ENCODE measurements at places on chromosomes 5 and 9. TPM values are rescaled to one million over a fixed set of nuclear protein-coding genes. Genes with fewer than 3 reads are reported as not detected.

Gene AMBP
- total RNA-seq: not detected

DNA sequence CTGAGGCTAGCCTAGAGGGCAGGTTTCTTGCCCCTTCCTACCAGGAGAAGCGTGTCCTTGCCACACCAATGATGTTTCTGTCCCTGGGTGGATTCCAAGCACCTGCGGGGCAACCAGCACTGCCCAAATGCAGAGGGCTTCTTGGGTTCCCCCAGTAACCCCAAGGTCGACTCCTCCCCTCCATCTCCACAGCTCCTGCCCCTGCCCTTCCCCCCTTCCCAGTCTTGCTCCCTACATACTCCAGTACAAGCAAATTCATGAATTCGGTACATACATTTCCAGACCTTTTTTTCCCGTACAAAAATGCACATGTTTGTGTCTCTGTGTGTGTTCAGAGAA, 12.8 kb upstream of the JADE2 start:
- H3K36me3 ChIP-seq: no peaks in the 10 kb centered on the region
- no peaks in the 10 kb centered on the region for H3K27me3 ChIP-seq
- H3K27ac ChIP-seq: peak overlapping the region; percentile 55
- H3K4me3 ChIP-seq: no peak overlapping the region
- H3K4me1 ChIP-seq: no peaks in the 10 kb centered on the region

- no peaks in the 10 kb centered on the region for H3K27me3 ChIP-seq
- DNase-seq: no peak
- H3K4me1 ChIP-seq: no peaks in the 10 kb centered on the region
- no peak overlapping the region for H3K27ac ChIP-seq
These were observed 53.1 kb downstream of the MRPL36 start for GRCh38 chr5:1746371-1747078.

Gene FAM153A
- total RNA-seq: 6.1 TPM

Gene TMEM232
- 14.4 TPM for total RNA-seq
